ENCODE measurements at places on chromosomes 3 and 15. TPM values are rescaled to one million over a fixed set of nuclear protein-coding genes. Genes with fewer than 3 reads are reported as not detected.

The NEK10 gene
- 0.36 TPM for total RNA-seq

The ECE2 gene
- not detected for total RNA-seq

The STRIT1 gene
- not detected for total RNA-seq

The CHDH gene
- 0.69 TPM for total RNA-seq

The CLDN16 gene
- 0.29 TPM for total RNA-seq

The GNL3 gene
- 131 TPM for total RNA-seq

DNA sequence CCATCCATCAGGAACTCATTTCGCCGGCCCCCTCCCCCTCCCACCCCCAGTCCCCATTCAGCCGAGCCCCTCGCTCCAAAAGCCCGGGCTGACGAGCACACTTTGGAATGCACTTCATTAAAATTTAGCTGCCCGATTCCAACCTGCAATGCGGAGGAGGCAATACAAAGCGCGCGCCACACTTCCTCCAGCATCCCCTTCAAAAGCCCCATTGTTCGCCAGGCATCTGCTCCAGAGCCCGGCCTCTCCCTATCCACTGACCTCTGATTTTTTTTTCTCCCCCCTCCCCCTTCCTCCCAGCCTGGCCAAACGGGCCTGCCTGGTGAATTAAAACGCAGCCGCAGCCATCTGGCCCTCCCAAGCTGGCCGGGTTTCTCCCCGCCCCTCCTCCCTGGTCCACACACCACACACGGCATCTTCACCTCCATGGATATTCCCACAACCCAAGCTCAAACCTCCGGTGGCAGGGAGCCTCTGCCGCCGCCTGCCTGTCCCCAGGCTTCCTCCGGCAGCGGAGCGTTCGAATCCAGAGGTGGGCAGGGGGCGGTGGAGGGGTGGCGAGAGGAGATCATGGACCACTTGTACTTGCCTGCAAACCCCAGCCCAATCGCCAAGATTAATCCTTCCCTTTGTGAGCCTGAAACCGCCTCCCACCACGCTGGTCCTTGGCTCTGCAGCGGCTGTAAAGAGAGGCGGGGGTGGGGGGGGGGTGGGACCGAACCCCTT lies 441.3 kb downstream of the MAGI1 start:
- H3K27ac ChIP-seq = no peak overlapping the region
- H3K36me3 ChIP-seq = no peaks in the 10 kb centered on the region
- no peak overlapping the region for H3K4me3 ChIP-seq

DNA sequence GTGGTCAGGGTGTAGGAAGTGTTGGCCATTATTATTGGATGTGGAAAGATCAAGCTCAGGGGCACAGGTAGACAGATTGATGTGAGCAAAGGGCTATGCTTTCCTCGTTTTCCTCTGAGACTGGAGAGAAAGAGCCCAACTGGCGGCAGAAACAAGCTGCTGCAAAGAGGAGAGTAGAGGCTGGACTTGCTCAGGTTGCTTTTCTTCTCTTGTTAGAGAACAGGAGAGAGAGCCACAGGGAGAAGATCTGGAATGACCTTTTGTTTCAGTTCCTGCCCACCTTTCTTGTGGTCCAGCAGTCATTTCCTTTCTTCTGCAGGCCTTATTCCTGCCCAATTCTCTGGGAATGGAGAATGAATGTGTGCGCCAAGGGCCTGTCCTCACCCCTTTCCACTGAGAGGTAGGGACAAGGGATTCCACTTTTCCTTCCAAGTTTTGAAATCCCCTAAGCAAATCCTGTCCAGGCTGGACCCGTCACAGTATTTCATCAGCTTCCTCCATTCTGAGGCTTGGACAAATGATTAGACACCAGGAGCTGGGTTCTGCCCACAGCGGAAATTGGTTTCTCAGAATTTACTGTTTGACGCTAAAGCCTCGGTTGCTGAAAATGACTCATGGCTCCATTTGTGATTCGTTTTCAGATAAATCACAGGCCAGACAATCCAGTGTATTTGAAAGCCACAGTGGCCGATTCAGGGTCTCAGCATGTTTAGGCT lies 16.1 kb downstream of the ZNF80 start:
- peak overlapping the region; percentile 74 for H3K4me3 ChIP-seq
- peak overlapping the region; percentile 92 for H3K27ac ChIP-seq
- peaks cover 32% of the 10 kb centered on the region for H3K4me1 ChIP-seq
- peak; percentile 77 for DNase-seq

GRCh38 chr3:33624756-33625155 lies 93.3 kb downstream of the CLASP2 start:
- H3K27me3 ChIP-seq = no peaks in the 10 kb centered on the region
- peaks cover 2% of the 10 kb centered on the region for H3K36me3 ChIP-seq
- no peak for DNase-seq
- no peak overlapping the region for H3K4me3 ChIP-seq

DNA sequence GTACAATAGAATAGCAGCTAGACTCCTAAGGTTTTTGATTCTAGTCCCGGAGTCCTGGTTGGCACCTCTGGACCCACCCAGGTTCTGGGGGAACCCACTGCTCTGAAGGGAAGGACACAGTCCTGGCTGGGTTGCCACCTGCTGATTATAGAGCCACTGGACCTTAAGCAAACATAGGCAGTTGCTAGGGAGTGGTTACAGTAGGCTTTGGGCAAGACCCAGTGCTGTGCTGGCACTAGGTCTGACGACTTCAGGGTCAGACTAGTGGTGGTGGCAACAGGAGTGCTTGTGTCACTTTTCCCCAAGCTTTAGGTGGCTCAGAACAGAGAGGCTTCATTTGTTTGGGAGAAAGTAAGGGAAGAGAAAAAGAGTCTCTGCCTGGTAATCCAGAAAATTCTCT lies 109.8 kb upstream of the C3orf80 start:
- no peaks in the 10 kb centered on the region for H3K4me1 ChIP-seq
- peaks cover 49% of the 10 kb centered on the region for H3K27me3 ChIP-seq
- no peak overlapping the region for H3K27ac ChIP-seq
- no peak overlapping the region for H3K4me3 ChIP-seq
- no peak for DNase-seq
- H3K36me3 ChIP-seq = peaks cover 3% of the 10 kb centered on the region

GRCh38 chr3:189806171-189806951 lies 175.2 kb downstream of the TP63 start:
- H3K27me3 ChIP-seq = no peaks in the 10 kb centered on the region
- no peak for DNase-seq
- no peaks in the 10 kb centered on the region for H3K36me3 ChIP-seq
- no peaks in the 10 kb centered on the region for H3K4me1 ChIP-seq
- no peak overlapping the region for H3K4me3 ChIP-seq
